ENCODE measurements at places on chromosomes 16 and 17.

- no peak for DNase-seq
These were observed 5.3 kb downstream of the DEF8 start for GRCh38 chr16:89953671-89954406.

DNA sequence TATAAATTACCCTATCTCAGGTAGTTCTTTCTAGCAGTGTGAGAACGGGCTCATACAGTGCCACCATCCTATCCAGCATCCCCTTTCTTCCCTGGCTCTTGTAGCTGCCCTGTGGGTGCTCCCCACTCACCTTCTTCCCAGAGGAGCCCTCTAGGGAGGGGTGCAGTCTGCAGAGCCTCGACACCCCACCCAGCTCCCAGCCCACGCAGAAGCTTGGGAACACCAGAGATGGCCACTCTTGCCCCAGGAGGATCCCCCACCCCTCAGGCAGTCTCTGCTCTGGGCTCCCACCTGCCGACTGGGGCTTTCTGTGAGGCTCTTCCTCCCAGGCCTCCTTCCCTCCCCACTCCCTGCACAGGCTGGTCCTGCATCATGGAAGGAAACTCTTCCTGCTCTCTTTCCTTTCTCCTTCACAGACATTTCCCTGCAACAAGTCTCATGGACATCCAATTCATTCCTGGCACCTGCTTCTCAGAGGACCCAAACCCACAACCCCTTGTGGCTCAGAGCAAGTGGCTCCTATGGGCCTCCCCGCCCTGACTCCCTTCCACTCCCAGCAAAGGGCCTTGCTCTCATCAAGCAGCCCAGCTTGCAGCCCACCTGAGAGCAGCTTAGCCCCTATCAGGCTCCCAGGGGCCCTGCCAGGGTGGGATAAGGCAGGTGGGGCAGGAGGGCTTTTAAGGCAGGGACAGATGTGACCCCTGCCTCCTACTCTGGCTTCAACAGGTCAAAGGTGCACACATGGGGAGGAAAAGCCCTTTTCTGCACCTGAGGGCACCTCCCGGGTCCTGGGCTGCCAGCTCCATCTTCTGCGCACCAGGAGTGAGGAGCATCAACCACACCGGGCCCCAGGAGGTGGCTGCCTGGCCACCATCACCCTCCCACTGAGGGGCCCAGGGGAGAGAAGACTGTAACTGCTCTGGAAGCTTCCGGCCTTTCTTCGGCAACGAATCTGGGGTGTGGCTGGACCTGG lies 263.8 kb upstream of the TNRC6C start:
- DNase-seq: no peak

DNA sequence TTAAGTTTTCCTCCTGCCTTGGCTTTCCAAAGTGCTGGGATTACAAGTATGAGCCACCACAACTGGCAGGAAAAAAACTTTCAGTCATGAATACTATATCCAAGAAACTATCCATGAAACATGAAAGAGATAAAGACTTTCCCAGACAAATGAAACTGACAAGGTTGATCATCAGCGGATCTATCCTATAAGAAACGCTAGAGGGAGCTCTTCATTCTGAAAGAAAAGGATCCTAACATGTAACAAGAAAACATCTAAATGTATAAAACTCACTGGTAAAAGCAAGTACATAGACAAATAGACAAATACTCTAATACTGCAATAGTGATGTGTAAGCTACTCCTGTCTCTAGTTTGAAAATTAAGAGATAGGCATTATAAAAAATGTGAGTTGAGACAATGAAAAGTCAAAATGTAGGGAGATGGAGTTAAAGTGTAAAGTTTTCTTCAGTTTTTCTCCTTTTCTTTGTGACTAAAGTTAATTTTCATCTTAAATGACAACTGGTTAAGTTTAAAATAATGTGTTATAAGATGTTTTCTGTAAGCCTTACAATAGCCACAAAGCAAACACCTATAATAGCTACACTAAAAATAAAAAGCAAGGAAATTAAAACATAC lies 79.6 kb upstream of the TEKT1 start:
- DNase-seq: peak; percentile 37

DNA sequence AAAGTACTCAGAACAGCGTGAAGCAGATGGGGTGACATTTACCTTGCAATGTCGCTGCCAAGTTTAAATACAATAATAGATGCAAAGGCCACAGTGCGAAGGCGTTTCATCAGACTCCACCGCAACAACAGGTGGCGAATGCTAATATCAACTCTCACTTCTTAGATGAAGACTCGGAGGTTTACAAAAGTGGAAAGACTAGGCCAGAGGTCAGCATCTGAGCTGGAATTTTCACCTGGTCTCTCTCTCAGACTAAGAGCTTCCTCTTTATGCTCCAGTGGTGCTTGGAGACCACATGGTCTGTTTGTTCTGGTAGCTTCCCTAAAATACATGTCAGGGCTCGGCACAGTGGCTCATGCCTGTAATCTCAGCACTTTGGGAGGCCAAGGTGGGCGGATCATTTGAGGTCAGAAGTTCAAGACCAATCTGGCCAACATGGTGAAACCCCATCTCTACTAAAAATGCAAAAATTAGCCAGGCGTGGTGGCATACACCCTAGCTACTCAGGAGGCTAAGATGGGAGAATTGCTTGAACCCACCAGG lies 169.1 kb downstream of the XYLT1 start:
- DNase-seq: no peak

GRCh38 chr17:6711681-6712057 lies 1.5 kb downstream of the SLC13A5 start:
- DNase-seq: no peak

DNA sequence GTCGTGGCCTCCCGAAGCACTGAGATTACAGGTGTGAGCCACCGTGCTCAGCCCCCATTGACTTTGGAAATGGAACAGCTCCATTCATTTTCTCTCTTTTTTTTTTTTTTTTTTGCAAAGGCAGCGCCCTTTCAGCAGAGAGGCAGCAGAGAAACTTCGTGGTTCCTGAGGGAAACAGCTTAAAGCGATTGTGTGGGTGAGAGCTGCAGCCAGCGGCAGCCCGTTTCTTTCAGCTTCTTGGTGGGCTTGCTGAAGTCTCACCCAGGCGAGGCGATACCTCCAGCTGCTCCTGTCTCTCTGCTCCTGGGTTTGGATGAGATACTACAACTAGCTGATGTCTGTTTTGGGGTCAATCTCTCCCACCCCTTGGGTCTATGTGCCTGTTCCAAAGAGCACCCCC lies 7.7 kb downstream of the KDM8 start:
- DNase-seq: no peak

DNA sequence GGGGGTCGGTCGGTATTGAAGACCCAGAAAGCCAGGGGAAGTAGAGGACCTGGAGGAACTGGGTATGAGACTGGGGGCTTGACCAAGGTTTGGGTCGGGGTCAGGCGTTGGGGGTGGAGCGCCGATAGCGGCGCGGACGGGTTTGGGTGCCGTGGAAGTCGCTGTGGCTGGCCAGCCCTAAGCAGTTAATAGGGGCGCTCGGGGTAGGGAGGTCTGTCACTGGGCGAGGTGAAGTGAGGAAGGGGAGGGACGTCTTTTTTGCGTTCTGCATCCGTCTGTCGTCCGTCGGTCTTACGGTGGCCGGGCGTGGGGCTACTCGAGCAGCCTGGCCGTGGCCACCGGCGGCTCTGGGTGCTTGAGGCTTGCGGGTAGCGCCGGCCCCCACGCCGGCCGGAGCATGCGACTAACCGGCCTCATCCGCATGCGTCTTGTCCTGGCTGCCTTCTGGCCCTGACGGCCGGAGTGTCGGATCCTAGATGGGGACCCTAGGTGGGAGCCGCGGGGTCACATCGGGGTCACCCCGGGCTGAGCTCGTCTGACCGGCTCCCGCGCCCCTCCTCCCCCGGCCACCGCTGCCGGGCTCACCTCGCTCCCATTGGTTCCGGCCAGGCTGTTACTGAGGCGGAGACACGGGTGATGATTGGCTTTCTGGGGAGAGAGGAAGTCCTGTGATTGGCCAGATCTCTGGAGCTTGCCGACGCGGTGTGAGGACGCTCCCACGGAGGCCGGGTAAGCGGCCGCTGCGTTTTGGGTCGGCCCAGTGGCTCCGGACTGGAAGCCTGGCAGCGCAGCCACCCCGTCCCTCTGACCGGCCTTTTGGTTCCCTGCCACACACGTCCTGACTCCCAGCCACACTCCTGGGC lies 10.3 kb upstream of the TMEM88 start:
- peak; percentile 92 for DNase-seq

GRCh38 chr16:89450537-89450936 lies 39.8 kb downstream of the ANKRD11 start:
- DNase-seq: no peak

- peak; percentile 93 for DNase-seq
These were observed 49.9 kb downstream of the NLRC5 start for GRCh38 chr16:57039148-57039812.

DNA sequence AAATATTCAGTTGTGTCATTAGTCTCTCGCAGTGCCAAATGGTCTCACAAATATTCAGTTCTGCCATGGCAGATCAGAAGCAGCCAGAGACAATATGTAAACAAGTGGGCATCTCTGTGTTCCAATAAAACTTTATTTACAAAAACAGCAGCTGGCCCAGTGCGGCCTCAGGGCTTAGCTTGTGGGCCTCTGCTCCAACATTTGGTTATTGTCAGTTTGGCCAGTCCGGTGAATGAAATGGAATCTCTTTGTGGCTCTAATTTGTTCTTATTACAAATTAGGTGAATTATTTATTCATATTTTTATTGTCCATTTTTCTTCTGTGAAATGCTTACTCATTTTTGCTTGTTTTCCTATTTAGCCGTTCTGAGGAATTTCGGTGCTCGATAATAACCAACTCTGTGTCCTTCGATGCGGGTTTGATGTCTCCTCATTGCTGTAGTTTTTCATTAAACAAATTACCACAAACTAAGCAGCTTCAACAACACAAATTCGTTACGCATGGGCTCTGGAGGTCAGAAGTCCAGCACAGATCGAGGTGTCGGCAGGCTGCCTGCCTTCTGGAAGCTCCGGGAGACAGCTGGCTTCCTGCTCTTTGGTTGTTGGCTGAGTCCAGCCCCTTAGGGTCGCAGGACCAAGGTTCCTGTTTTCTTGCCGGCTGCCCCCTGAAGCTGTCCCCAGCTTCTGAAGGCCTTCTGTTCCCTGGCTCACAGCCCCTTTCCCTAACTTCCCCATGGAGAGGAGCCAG lies 4.1 kb upstream of the SLC38A10 start:
- no peak for DNase-seq

GRCh38 chr16:67165121-67166078 lies 855 bp downstream of the HSF4 start:
- DNase-seq: no peak

DNA sequence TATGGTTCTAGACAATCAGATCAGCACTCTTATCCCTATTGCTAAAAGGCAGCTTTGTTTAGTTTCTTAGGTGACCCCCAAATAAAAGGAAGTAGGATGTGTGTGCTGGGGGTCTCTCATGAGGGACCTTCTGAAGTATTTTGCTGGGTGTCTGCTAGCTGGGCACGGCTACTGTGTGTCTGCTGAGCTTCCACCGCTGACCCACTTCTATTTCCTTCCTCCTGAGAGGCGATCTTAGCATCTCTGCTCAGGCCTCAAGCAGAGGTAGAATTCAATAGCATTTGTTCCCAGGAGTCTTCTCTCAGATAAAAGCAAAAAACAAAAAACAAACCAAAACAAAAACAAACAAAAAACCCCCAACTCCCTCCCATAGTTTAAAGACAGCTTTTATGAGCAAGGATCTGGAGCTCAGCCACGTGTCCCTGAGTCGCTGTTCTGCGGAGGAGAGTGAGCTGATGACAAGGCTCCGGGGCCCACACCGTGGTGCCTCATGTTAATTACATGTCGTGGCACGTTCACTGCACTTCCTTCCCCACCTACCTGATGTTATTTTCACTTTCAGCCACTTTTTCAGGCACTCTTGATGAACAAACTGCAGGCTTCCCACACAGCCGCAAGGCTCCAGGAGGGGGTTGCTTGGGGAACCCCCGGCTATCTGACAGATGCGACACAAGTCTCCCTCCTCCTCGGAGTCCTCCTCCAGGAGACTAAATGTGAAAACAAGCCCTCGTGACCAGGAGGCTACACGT lies 83.5 kb downstream of the MARCHF10 start:
- no peak for DNase-seq

- DNase-seq: no peak
These were observed 4.9 kb downstream of the INO80E start for GRCh38 chr16:30000735-30001631.

DNA sequence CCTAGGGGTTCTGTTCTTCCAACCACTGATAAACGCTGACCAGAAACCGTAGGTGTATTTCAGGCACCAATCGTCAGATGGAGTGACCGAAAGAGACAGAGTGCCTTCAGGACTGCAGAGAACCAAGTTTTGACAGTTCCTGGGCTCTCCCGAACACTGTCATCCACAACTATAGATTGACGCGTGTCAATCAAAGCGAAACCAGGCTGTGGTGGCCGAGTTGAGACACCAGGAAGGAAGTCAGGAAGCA lies 11.9 kb upstream of the AURKB start:
- DNase-seq: no peak

GRCh38 chr16:69709456-69710084 lies 16.8 kb downstream of the NQO1 start:
- DNase-seq: peak; percentile 72

Measured in fibroblast of upper back skin (primary cell).